Osteoblast (primary cell): ENCODE measurements at places on chromosomes 12 and 14. TPM values are rescaled to one million over a fixed set of nuclear protein-coding genes. Genes with fewer than 3 reads are reported as not detected.

KRT85 gene
- total RNA-seq: not detected in 2 replicates

MANSC1 gene
- 3.3 and 4.7 TPM in 2 replicates for total RNA-seq

RTL1 gene
- total RNA-seq: not detected in 2 replicates

MGP gene
- total RNA-seq: 8.0 and 16.8 TPM in 2 replicates

MANSC4 gene
- total RNA-seq: not detected in 2 replicates

KLRK1 gene
- under 0.01 TPM in 1 of 2 replicates, not detected in the other for total RNA-seq

KRT3 gene
- not detected in 2 replicates for total RNA-seq

MYF5 gene
- not detected in 2 replicates for total RNA-seq

RERG gene
- 0.29 TPM in 1 of 2 replicates, not detected in the other for total RNA-seq

GDF11 gene
- total RNA-seq: 4.1 and 4.3 TPM in 2 replicates

CARMIL3 gene
- not detected in 2 replicates for total RNA-seq

PLEKHD1 gene
- under 0.01 TPM in 2 replicates for total RNA-seq

SLC25A21 gene
- 0.29 and 0.72 TPM in 2 replicates for total RNA-seq

OR4E2 gene
- not detected in 2 replicates for total RNA-seq

NELL2 gene
- not detected in 2 replicates for total RNA-seq

KRT2 gene
- total RNA-seq: not detected in 2 replicates

KCNC2 gene
- total RNA-seq: not detected in 2 replicates

LRP1-AS gene
- total RNA-seq: not detected in 2 replicates

THAP2 gene
- 3.3 and 3.8 TPM in 2 replicates for total RNA-seq

CLEC9A gene
- not detected in 2 replicates for total RNA-seq

RNF212B gene
- not detected in 2 replicates for total RNA-seq

LGR5 gene
- under 0.01 TPM in 1 of 2 replicates, not detected in the other for total RNA-seq

CACNA1C gene
- total RNA-seq: 19.2 and 22.4 TPM in 2 replicates

MMP19 gene
- total RNA-seq: 13.0 and 14.7 TPM in 2 replicates

LRTM2 gene
- total RNA-seq: not detected in 2 replicates

GPX2 gene
- not detected in 2 replicates for total RNA-seq

FKBP11 gene
- total RNA-seq: 24.8 and 31.8 TPM in 2 replicates

PLA2G1B gene
- not detected in 2 replicates for total RNA-seq

CACNA2D4 gene
- total RNA-seq: 0.72 and 0.88 TPM in 2 replicates

G2E3 gene
- total RNA-seq: 11.9 and 12.7 TPM in 2 replicates

C1S gene
- 443 and 478 TPM in 2 replicates for total RNA-seq

PTCSC3 gene
- not detected in 2 replicates for total RNA-seq

SPTLC2 gene
- 59.0 and 60.4 TPM in 2 replicates for total RNA-seq

FIGNL2 gene
- total RNA-seq: 0.29 and 0.36 TPM in 2 replicates

TMEM132D gene
- total RNA-seq: not detected in 2 replicates

TAS2R9 gene
- not detected in 2 replicates for total RNA-seq

SLC17A8 gene
- not detected in 2 replicates for total RNA-seq

PLCZ1 gene
- total RNA-seq: not detected in 2 replicates

GNB3 gene
- 1.4 and 2.7 TPM in 2 replicates for total RNA-seq
